Amniotic stem cell (primary cell): ENCODE measurements at places on chromosomes 4 and X.

- DNase-seq = peak; percentile 32
Observed at GRCh38 chrX:115560978-115561604, at the start of gene PLS3. TSS of gene PLS3 (plus strand) at chrX:115561174. CDS start at chrX:115610251, 49,077 bp downstream.

DNA sequence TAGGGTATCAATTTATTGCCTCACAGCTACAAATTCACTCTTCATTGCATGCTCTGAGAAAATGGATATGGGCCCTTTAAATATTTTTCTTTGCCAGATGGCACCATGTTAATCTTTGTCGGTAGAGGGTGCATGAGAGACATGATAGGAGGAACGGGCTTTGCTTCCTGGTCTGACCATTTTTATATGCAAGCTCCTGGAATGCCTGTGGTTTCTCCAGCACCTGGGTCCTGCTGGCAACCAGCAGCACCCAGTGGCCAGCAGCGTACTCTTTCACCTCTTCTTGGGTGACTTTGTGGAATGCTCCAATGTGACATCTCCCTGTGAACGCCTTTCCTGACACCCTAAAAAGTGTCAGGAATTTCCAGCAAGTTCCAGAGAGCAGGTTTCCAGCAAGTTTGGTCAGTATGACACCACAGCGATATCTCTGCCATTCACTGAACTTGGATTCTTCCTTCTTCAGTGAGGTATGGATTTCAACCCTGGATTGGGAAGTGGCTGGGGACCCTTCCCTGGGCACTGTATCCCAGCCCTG, 140.3 kb upstream of the PGRMC2 start:
- DNase-seq = peak; percentile 58

- no peak for DNase-seq
Observed at GRCh38 chr4:126271292-126271691, 956.5 kb downstream of the FAT4 start.

DNA sequence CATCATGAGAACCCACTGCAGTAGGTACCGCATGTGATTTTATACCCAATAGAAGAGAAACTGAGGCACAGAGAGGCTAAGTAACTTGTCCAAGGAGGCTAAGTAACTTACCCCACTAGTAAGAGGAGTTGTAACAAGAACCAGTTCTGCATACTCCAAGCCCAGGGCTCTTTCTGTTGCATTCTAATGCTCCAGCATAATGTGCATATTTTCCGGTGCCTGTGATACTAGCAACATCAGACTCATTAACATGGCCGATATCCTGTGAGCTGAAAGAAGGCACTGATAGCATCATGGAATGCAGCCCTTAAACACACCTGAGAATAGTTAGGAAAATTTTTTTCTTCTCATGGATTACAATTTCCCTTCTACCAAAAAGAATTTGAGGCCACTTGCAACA, 39.7 kb upstream of the KLF3 start:
- no peak for DNase-seq

DNA sequence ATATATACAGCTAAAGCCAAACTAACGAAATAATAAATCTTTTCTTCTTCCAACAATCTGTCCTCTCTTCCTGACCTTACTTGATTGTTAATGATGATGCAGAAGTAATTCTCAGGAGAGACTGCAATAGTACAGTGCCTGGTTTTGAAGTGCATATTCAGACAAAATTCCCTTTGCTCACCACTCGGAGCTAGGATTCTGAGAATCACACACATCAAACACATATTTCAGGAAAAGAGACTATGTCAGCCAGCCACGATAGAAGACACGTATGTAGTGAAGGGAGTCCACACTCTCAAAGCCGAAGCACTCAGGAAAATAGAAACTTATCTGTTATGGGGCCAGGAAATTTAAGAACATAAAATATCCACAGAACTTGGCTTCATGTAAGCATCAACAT, 362.5 kb upstream of the FAT1 start:
- DNase-seq = no peak

DNA sequence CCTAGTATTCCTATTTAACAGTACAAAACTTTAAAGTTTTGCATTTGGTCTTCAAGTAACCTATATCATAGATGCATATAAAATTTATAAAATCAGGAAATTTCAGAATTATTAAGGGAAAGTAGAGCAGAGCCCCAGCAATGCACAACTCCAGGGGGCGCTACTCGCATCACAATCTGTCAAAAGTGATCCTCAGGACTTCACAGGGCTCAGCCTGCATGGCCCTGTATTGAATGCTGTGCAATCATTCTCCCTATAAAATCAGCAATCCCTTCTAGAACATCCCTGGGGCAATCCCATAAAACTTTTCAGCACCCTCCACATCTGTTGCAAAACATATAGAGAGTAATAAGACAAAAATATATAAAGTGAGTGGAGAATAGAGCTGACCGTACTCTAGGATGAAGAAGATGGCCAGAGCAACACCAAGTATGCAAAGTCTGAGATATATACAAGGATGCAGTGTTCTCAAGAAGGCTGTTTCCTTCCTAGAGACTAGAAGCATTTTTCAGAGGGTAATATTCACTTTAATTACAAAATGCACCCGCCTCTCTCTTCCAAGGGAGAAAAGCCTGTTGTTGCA, 12.5 kb upstream of the PPARGC1A start:
- no peak for DNase-seq

DNA sequence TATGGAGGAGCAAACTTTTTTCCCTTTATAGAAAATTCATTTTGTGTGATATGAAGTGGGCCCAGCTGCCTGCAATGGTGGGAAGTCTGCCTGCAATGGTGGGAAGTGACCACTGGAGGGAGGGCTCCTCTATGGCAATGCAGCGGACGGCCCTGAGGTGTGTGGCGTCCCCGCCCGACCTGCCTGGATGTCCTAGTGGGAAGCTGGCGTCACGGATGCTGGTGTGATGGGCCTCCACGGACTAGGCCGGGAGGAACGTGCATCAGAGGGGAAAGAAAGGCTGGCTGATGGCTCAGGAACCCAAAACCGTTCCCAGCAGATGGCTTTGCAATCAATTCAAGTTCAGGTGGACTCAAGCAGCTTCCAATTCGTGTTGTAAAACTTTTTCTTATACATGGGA, 177.9 kb downstream of the AFAP1 start:
- DNase-seq = no peak
